Activated CD4-positive, alpha-beta T cell treated with anti-CD3 and anti-CD28 coated beads, Interleukin-2, amount 50 U/mL, for 16 hours (primary cell): ENCODE measurements at places on chromosomes 1 and 21.

GRCh38 chr1:35461966-35462651 is 95.1 kb downstream of the KIAA0319L start:
- DNase-seq: no peak

DNA sequence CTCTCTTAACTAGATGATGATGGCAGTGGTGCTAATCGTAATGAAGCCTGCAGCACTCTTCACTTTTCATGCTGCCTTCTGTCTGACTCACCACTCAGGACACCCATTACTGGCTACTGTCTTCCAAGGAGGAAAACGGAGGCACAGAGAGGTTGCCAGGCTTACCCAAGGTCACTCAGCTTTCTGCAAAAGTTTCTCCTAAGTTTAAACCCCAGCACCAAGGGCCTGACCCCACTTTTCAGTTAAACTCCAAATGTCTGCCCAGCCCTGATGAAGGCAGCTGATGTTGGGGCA is 78.1 kb upstream of the RUNX3 start:
- no peak for DNase-seq

- no peak for DNase-seq
Measured at GRCh38 chr1:30410153-30410851, 313.1 kb downstream of the MATN1 start.

DNA sequence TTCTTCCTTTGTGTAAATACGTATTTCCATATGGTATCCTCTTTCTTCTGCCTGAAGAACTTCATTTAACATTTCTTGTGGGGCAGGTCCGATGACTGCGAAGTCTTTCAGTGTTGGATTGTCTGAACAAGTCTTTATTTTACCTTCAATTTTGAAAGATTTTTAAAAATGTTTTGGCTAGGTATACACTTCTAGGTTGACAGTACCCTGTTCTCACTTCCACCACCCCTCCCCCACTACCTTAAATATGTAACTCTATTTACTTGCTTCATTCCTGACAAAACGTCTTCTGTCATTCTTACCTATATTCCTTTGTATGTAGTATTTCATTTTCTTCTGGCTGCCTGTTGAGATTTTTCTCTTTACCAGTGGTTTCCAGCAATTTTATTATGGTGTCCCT is 85.7 kb upstream of the ARTN start:
- DNase-seq: no peak

- no peak for DNase-seq
Measured at GRCh38 chr1:39485046-39485803, 6.2 kb upstream of the BMP8A start.

DNA sequence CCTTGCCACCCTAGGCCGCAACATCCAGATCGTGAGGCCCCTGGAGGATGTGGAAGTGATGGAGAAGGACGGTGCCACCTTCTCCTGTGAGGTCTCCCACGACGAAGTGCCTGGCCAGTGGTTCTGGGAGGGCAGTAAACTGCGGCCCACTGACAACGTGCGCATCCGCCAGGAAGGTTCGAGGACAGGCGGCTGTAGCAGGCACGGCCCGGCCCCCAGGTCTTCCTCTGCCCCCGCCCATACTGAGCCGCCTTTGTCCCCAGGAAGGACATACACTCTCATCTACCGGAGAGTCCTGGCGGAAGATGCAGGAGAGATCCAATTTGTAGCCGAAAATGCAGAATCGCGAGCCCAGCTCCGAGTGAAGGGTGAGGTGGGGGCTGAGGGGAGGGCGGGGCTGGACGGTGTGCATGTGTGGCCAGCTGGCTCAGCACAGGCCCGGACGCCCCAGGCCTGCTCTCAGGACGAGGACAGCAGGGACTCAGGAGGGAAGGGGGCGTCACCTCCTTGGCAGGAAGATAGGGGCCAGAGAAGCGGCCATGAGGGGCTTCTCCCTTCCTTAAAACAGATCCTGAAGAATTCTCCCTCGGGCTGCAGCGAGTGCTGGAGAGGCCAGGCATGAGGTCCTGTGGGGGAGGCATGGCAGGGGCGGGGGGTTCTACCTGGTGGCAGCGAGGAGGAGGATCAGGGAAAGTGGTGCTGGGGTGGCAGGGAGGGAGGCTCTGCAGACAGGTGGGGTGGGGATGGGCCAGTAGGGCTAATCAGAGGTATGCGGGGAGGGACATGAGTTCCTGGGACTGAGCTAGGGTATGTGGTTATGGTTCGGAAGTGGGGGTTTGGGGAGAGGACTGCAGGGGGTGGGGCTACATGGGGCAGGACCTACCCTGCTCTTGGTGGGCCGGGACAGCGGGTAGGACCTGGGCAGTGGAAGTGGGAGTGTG is 69.9 kb downstream of the OBSCN start:
- DNase-seq: no peak

DNA sequence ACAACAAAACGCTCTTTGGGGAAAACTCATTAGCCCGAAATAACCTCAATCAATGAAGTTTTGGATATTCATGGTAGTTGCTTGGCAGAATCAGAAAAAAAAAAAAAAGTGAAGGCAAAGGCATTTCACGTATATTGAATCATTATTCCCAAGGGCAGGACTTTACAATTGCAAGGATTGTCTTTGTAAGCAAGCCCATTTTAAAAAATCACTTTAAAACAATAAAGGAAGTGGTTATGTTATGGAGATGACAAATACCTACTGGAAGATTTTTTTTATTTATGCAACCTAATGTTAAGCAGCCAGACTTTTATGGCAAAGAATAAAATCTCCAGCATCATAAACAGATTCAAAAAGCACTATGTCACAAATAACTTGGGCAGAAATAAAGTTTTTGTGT is 9.3 kb downstream of the GJB4 start:
- DNase-seq: no peak

DNA sequence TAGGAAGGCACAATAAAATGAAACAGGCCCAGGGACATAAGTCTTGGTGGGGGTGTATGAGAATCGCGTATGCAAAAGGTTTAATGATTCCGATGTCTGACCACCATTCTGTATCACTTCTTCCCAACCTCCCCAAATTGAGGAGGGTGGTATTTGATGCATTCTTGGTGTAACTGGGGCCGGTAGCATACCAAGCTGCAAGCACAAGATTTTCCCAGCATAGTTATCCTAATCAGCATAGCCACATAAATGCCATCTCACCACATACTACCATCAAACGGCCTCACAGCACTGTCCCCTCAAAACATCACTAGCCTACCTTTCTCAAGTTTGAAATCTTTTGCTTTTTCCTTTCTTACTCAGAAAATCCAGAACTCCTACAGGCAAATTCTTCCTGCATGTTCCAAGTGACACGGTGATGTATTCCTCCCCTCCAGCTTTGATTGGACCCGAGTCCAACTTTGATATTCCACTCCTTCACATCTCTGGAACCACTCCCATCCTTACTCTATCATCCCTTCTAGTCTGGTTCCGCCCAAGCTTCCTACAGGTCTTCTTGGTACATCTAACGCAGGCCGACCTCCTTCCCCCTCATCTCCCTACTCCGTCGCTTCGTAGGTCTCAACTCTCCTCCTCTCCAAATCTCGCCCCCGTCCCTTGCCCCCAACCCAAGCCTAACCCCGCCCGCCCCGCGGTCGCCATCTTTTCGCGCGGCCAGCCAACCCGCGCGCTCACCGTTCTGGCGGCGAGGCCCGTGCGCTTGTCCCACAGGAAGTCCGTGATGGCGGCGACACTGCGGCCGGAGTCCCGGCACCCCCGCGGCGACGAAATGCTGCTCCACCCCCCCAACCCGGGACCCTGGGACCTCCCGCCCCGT is 600 bp downstream of the CLK2 start:
- DNase-seq: no peak

- DNase-seq: peak; percentile 79
Measured at GRCh38 chr1:9689011-9689706, 37.6 kb downstream of the PIK3CD start.

DNA sequence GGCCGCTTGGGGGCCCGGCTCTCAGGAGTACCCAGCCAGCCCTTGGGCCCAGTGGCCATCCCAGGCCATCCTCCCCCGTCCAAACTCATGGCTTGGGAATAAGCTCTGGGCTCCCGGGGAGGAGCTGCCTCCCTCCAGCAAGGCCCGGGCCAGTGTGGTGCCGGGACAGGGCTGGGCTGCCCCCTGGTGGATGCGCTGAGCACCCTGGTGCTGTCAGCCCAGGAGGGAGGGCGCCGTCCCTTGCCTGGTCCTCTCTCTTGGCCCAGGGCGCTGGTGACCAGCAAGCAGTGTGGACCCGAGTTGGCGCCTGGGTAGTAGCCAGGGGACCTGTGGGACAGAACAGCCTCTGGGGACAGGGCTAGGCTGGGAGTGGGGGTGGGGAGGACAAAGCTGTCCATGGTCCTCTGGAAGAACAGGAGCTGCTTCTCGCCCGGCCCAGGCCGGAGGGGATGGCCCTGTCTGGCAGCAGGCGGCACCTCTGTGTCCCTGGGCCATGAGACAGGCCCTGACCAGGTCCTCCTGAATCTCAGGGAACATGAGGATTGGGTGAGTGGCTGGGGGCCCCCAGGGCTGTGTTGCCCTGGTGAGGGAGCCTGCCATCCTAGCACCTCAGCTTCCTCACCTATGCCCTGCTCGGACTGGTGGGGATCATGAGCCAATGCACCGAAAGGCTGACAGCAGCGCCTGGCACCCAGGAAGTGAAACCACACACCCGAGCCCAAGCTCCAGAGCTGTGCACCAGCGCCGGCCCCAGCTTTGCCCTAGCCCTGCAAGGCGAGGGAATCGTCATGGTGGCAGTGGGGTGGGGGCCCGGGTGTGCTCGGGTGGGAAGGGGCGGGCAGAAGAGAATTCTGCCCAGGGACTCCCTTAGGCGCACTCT is 9.4 kb downstream of the MORN1 start:
- peak; percentile 70 for DNase-seq

GRCh38 chr1:98398649-98399048 is 262.9 kb upstream of the SNX7 start:
- DNase-seq: no peak

- no peak for DNase-seq
Measured at GRCh38 chr1:232728507-232729263, 76.5 kb upstream of the MAP10 start.

GRCh38 chr1:204344665-204345355 is 14.9 kb downstream of the PLEKHA6 start:
- no peak for DNase-seq

GRCh38 chr1:233304489-233305102 is 9.1 kb upstream of the PCNX2 start:
- DNase-seq: peak; percentile 43

- DNase-seq: no peak
Measured at GRCh38 chr1:201405484-201405831, 6.3 kb upstream of the LAD1 start.

DNA sequence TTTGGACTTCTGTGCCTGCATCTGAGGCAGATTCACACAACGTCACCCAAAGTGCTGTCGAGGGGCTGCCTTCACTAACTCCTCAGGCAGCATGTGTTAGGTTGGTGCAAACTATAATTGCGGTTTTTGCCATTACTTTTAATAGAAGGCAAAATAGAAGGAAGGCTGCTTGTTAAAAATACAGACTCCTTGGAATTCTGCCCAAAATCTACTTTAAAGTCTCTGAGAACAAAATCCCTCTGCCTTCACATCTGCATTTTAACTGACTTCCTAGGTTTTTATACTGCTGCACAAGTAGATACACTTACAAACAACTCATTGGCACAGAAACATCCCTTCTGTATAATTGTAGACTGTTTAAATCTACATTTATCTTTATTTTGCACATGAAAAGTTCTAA is 41.3 kb upstream of the SLC19A2 start:
- no peak for DNase-seq

- DNase-seq: no peak
Measured at GRCh38 chr1:14765773-14766172, 167.3 kb downstream of the KAZN start.

DNA sequence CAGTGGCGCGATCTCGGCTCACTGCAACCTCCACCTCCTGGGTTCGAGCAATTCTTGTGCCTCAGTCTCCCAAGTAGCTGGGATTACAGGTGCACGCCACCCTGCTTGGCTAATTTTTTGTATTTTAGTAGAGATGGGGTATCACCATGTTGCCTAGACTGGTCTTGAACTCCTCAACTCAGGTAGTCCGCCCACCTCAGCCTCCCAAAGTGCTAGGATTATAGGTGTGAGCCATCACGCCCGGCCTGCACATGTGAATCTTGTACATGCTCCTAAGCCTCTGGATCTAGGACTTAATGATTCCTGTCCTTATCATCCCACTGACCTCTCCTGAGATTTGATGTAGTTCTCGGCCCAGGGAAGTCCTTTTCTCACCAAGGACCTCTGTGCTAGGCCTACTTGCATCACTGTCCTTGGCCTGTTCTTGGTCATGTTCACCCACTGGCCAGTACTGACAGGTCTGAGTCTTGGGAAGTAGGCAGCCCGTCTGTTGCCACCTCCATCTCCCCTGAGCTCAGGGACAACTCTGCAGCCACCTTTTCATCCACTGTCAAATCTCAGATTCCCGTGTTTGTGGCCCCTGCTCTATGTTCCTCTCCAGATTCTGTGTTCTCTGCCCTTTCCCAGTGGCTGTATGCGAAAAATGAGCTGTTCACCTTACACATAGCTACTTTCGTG is 9.4 kb downstream of the HYI start:
- DNase-seq: no peak

GRCh38 chr1:19412654-19413053 is 72.7 kb downstream of the CAPZB start:
- no peak for DNase-seq

GRCh38 chr1:164667600-164667999 is 108.6 kb downstream of the PBX1 start:
- no peak for DNase-seq

DNA sequence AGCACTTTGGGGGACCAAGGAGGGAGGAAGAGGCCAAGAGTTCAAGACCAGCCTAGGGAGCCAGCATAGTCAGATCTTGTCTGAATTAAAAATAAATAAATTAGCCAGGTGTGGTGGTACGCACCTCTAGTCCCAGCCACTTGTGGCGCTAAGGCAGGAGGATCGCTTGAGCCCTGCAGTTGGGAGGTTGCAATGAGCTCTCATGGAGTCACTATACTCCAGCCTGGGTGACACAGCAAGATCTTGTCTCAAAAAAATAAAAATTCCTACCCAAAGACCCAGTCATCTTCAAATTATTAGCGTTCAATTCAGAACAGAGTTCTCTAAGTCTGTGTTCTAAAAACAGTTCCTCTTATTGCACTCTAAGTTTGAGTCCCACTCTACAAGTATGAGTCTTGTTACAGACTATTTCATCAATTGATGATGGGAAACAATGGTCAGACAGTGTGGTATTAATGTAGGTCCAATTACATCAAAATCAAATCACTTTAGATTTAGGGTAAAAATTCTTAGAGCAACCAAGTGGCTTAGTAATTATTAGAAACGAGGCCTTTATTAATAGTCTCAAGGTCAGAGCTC is 6.9 kb downstream of the FOXJ3 start:
- no peak for DNase-seq

- no peak for DNase-seq
Measured at GRCh38 chr21:45132841-45133573, 58.6 kb downstream of the ADARB1 start.

GRCh38 chr1:215517441-215517891 is 49.6 kb upstream of the KCTD3 start:
- no peak for DNase-seq

DNA sequence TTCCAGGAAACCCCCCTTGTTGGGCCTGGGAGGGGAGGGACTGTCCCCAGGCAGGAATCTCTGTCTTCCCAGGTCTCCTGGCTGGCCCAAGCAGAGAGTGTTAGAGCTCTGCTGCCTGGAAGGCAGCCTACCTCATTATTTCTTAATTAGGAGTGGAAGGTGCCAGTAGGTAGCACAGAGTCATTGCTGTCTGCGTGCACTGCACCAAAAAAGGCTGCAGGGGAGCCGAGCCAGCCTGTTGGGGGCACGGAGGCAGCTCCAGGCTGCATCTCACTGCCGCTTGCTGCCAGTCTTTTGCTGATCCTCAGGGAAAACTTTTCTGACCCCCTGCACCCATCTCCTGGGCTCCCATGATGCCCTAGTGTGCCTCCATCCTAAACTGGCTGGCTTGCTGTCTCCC is 58.1 kb downstream of the LRRN2 start:
- no peak for DNase-seq

GRCh38 chr1:3333903-3334302 is 120.6 kb upstream of the ARHGEF16 start:
- DNase-seq: no peak
